ENCODE measurements at places on chromosomes 1 and 21. TPM values are rescaled to one million over a fixed set of nuclear protein-coding genes. Genes with fewer than 3 reads are reported as not detected.
A peak's percentile ranks its signal among the peaks of the same experiment; 100 is the strongest.

HCRTR1 gene
- not detected for total RNA-seq

WASF2 gene
- 7.9 TPM for total RNA-seq

DNA sequence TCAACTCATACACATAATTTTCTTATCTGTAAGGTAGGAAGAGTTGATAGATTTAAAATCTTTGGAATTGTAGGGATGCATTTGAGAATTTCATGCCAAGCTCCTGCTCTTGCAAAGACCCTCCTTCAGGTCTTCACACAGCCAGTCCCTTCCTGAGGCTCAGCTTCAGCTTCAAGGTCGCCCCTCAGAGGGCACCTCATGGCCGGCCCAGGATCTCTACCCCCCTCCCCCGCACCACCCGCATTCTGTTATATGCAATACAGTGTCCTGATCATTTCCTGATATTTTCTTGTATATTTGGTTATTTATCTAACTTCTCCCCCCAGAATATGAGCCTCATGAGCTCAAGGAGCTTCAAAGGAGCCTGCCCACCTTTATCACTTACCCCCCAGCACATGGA lies 47.0 kb upstream of the BACE2 start:
- DNase-seq, result no peak

DNA sequence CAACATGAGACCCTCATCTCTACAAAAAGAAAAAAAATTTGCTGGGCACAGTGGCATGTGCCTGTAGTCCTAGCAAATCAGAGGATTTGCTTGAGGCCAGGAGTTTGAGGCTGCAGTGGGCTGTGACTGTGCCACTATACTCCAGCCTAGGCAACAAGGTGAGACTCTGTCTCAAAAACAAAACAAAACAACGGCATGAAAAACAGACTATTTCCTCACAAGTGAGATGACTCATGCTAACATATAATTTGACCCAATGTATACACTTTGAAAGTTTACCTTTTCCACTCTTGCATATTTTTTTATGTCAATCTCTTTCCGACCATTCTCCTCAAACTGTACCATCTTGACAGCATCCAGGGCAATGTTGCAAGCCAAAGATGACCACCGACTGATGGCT lies 17.5 kb downstream of the CCT3 start:
- DNase-seq, result no peak

DNA sequence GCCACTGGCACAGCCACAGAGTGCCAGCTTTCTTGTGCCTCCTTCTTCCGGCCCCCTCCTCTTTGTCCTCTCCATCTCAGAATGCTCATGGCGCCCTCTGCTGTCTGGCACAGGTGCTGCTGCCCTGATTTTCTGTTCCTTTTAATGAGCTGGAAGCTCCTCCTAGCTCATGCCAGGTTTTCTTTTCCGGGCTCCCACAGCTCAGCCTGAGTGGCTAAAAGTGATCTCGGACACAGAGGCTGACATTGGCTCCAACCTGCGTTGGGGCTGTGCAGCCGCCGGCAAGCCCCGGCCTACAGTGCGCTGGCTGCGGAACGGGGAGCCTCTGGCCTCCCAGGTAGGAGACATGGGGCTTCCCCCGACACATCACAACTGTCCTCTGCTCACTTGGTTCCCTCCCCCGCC lies 18.7 kb downstream of the CNTN2 start:
- peak; percentile 75 for DNase-seq

- DNase-seq, result peak; percentile 73
These were observed 108.6 kb downstream of the GDAP2 start for GRCh38 chr1:117820694-117821381.

GRCh38 chr1:246032031-246032551 lies 475.0 kb downstream of the SMYD3 start:
- DNase-seq, result no peak

DNA sequence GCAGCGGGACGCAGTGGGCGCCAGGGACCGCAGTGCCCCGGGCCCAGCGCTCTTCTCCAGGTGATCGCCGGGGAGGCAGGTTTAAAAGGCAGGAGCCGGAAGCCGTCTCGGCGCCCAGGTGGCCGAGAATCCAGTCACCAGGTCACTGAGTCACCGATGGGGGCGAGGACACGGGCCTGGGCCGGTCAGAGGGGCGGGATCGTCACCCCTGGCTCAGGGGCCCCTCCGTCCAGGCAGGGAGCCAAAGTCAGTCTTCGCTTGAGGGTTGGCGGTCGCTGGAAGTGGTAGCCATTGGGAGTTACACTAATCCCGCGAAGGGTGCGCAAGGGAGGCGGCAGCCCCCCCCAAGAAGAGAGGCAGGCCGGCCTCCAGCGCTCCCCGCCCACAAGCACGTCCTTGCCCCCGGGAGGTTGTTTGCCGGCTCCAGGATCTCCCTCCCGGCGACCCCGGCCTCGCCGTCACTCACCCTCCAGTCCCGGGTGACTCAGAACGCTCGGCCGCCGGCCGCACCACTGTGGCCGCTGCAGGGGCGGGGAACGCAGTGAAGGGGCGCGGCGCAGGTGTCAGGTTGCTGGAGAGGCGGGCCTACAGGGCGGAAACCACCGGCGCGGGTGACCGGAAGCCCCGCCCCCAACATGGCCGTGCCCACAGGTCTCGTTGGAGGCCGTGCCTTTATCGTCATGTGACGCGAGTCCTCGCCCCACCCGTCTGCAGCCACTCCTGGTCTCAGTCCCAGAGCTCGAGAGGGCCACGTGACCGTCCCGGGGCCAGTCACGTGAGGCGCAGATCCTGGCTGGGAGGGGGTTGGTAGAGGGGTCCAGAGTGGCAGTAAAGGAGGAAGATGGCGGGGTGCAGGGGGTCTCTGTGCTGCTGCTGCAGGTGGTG lies at the start of the genes CLCN6 and MTHFR:
CLCN6 (plus strand) TSS at position 770 of the 885 bp plus-strand sequence; CDS start at position 842, 72 bp downstream.
MTHFR (minus strand) TSS at position 543 of the 885 bp plus-strand sequence. CDS start 2,848 bp downstream, outside the sequence.
- DNase-seq, result peak; percentile 99

GRCh38 chr1:203459671-203460201 lies 15.9 kb upstream of the PRELP start:
- DNase-seq, result no peak

- DNase-seq, result no peak
These were observed 31.4 kb downstream of the OLFM3 start for GRCh38 chr1:101965341-101965740.

DNA sequence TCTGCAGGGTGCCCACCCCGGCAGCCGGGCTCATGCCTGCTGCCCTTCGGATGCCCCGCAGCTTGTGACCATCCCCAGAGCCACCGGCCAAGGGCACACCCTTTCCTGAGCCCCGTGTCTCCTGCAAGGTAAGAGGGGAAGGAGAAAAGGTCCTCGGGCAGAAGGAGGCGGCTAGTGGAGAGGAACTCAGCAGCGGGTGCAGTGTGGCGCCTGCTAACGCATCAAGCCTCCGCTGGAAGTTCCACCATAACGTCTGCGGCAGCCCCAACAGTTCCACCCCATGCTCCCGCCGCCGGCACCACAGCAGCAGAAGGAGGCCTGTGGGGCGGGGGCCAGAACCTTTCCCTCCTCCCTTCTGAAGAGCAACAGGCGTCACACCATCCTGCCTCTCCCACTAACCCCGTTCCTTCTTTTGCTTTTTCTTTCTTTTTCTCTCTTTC lies 990 bp downstream of the VWA5B1 start:
- no peak for DNase-seq

- no peak for DNase-seq
These were observed 172.2 kb upstream of the IRF2BP2 start for GRCh38 chr1:234782105-234782751.

ADAMTS1 gene
- 11.2 TPM for total RNA-seq

- DNase-seq, result no peak
These were observed 355.6 kb downstream of the USP25 start for GRCh38 chr21:16085421-16085820.

GRCh38 chr1:226882187-226882586 lies 11.8 kb downstream of the PSEN2 start:
- DNase-seq, result no peak

DNA sequence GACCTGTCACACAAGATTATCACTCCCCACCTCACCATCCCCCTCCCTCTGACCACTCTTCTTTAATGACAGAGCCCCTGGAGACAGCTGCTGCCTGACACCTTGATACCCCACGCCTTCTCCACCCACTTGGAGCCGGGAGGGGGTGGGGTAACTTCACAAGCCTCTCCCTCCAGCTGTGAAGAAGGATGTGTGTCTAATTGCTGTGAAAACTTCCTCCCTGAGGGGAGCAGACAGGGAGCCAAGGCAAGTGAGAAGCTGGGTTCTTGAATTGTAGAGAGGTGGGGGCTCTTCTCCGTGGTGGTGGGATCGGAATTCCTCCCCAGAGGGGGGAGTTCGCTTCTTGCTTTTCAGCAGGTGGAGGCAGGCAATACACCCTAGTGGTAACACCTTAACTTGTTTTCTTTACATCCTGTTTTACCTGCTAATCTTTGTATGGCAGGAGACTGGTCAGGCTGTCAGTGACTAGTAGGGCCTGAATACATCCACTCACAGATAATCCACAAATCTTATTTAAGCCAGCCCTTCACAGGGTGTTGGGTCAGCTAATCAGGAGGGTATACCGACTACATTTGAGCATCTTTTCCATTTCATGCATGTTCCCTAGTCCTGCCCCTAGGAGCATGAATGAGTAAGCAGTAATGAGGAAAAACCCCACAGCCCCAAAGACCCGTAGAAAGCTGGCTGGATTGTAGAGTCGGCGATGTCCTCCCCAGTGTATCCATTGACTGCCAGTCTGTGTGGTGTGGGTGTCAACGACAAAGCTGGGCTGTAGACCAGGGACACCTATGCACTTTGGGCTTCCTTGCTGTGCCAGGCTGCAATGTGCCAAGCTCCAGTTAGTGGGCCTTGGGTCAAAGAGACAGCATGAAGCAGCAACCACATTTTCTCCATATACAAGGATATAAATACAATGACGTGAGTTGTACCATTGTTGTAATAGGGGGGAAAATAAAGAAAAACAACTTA lies 57.3 kb downstream of the NFASC start:
- no peak for DNase-seq

- no peak for DNase-seq
These were observed 66.9 kb downstream of the TRABD2B start for GRCh38 chr1:47930210-47930840.
